ENCODE measurements at places on chromosomes 3 and 15. TPM values are rescaled to one million over a fixed set of nuclear protein-coding genes. Genes with fewer than 3 reads are reported as not detected.

GRCh38 chr3:132756108-132756650 lies 34.0 kb upstream of the NPHP3 start:
- DNase-seq, result peak; percentile 9

DNA sequence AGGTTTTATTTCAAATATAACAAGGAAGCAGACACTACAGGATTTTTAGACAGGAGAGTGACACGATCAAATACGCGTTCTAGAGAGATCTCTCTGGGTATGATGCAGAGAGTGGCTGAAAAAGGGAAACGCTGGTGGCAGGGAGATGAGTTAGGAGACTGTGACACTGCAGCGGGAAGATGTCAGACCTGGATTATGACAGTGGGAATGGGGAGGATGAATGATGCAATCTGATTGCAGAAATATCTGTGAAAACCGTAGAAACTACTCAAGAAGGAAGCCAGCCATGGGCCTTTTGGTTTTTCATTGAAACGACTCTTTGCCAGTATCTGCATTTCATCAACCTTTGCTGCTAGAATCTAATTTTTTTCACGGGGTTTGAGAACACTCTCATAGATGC lies 157.9 kb downstream of the FAM43A start:
- peak; percentile 55 for DNase-seq

The GPR160 gene
- 12.5 TPM for total RNA-seq

DNA sequence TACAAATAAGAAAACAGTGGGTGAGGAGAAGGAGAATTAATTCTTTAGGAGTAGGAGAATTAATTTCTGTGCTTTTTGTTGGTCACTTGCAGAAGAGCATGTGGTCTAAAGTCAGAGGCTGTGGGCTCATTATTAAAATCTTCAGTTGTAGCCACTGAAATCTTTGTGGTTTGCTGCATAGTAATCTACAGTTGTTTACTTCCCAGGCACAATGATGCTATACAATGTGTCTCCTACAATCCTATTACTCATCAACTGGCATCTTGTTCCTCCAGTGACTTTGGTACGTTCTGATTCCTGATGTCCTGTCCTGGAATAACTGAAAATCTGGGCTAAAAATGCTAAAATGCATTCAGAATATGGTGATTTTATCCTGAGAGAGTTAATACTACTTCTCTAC lies 21.0 kb downstream of the IFT122 start:
- DNase-seq, result no peak

The PPM1L gene
- total RNA-seq, result 10.1 TPM

GRCh38 chr3:132016061-132017041 lies 18.5 kb downstream of the CPNE4 start:
- no peak for DNase-seq
